ENCODE measurements at places on chromosomes 1 and 21.

- no peak for DNase-seq
Observed at GRCh38 chr1:55463814-55464475, 248.8 kb upstream of the USP24 start.

- DNase-seq = no peak
Observed at GRCh38 chr1:36802018-36802417, 232.3 kb downstream of the GRIK3 start.

DNA sequence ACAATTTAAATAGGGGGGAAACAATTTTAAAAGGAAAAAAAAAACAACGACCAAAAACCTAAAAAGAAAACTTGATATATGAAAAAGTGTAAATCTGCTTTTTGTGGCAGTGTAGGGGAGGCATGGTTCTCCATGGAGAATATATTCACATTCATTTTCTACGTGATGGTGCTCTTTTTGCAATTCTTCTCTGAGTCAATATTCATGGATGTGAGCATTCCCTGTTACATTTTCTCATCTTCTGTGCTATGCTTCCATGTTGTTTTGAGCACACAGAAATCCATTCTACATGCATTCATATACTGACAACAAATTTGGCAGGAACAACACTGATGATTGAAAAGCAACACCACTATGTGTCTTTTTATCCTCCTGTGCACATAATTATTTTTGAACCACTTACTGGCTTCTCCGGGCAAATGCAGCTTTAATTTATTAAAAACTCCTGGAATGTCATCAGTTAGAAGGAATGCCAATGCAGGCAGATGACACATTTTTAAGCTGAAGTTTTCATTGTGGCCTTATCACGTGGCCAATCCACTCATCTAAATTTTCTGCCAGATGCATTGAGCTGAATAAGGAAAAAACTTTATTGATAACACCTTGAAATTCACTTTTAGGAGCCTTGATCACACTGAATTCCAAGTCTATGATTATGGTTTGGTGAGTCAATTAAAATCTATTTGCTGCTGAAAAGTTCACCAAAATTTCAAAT lies 590.6 kb downstream of the NUF2 start:
- DNase-seq = no peak

DNA sequence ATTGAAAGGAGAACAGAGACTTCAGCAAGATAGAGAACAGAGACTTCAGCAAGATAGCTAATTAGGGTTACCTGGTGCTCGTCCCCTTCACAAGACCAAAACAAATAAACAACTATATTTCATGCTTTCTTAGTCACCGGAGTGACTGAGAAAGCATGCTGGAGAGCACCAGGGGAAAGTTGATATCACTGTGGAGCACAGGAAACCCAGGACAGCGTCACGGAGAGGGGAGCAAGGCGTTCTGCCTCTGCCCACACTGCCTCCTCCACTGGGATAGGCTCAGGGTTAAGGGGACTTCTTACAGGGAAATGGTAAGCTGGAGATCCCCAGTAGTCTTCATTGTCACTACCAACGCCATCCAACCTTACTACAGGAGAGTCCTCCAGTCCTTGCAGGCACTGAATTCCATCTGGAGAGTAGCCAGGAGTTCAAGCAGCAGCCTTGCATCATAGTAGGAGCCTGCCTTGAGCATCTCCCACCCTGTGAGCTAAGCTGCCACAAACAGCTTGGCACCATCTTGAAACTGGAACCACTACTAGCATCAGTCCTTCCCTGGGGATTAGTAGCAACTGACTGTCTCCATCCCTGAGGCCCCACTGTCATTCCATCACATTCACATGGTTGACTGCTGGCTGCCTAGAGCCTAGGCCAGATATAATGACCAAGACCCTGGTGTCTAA lies 239.4 kb downstream of the PLPP3 start:
- DNase-seq = no peak

- DNase-seq = no peak
Observed at GRCh38 chr1:115275216-115275615, 62.8 kb downstream of the NGF start.

DNA sequence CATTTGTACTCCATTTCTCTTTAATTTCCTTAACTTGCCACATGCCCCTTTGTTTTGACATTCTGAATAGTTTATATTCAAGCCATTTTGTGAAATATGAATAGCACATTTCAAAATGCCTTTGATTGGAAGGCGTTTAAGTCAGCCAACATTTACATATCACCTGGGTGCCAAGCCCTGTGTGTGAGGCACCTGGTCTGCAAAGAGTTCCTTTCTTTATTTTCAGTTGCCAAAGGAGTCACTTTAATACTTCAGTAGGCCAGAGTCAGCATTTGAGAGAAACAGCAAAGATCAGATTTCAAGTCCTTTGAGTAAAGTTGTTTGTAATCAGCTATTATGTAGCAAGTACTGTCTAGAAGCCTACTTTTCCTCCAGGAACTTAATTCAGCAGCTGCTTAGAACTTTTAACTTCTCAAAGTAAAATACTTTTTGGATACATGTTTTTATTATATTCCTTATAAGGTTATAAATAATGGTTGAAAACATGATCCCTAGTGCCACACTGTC lies 70.8 kb downstream of the DTL start:
- DNase-seq = no peak

DNA sequence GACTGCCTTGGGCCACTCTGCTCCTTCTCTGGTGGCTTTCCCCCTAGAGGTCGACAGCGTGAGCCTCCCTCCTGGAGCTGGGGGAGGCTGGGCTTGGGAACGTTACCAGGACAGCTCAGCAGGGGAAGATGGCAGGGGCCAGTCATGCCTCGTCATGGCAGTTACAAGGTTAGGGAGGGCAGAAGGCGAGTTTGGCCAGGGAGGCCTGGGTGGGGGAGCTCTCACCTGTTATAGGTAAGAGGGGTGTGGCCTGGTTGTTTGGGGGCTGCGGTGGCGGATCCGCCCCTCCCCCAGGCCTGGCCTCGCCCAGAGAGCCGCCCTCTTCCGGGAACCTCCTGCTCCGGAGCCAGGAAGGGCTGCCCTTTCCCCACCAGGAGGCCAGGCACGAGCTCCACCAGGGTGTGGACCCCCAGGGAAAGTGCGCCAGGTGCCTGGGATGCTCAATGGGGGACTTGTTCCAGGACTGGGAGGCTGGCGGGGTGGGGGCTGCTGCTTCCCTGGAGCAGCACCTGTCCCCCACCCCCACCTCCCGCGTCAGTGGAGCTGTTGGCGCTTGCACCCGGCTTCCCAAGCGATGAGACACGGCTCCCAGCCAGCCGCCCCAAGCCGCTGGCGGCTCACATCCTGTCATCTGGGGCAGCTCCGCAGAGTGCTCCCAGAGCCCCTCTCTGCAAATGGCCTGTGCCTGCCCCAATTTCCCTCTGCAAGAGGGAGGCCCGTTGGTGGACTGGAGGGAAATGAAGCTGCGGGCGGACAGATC lies 23.6 kb upstream of the PKP1 start:
- DNase-seq = no peak

GRCh38 chr21:16509476-16509875 lies 779.7 kb downstream of the USP25 start:
- no peak for DNase-seq

- no peak for DNase-seq
Observed at GRCh38 chr1:145751491-145752037, 32.3 kb downstream of the CD160 start.

GRCh38 chr1:183472488-183473216 lies at the start of gene SMG7:
Gene SMG7 (plus strand): TSS chr1:183472499. CDS start chr1:183472621, 122 bp downstream.
- peak; percentile 55 for DNase-seq

DNA sequence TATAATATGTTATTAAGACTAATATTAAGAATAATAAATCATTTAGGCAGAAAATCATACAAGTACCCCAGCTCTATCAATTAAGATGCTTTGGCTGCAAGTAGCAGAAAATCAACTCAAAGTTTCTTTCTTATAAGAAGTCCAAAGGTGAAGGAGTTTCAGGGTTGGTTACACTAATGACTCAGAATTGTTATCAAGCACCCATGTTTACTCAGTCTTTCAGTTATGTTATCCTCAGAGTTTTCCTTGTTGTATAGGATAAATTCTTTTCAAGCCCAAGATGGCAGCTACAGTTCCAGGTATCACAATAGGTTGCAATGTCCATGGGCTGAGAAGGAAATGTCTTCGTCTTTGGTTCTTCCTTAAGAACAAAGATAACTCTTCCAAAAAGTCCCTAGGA lies 163.6 kb downstream of the TNFSF18 start:
- DNase-seq = no peak

DNA sequence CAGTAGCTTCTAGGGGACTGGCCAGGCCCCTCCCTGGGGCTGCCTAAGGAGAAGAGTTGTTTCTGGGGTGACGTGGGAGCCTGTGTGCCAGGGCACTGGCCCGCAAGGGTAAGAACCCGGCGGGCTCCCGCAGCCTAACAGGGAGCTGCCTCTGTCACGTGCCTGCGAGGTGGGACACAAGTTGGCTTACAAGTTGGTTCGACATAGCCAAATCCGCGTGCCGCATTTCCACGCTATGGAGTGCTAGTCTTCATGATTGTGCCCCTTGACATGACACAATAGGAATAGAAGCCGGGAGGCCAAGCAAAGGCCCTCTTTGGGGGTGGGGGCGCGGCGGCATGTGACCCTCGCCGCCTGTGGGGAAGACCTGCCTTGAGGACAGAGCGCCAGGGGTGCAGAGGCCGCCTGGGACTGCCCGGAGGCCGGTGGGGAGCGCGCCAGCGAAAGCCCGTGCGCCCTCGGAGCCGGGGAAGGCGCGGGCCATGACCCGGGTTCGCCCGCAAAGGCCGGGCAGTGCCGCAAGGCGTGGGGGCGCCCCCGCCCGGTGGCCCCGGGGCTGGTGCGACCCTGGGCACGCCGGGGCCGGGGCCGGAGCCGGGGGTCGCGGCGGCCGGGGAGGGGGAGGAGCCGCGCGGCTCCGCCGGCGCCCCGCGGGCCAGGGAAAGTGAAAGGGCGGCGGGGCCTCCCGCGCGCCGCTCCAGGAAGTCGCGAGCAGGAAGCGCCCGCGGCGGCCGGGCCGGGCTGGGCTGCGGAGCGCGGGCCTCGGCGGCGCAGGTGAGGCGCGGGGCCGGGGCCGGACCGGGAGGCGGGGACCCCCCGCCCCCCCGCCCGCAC lies at the start of gene SLC37A1:
SLC37A1 (plus strand) TSS at position 702 of the 834 bp plus-strand sequence. CDS start 4,603 bp downstream, outside the sequence.
- DNase-seq = peak; percentile 52

- DNase-seq = peak; percentile 82
Observed at GRCh38 chr1:159132271-159132881, 39.0 kb upstream of the CADM3 start.
